WTC11 (cell line): ENCODE measurements at places on chromosomes 3 and 15. TPM values are rescaled to one million over a fixed set of nuclear protein-coding genes. Genes with fewer than 3 reads are reported as not detected.

- DNase-seq = no peak
- H3K36me3 ChIP-seq = no peaks in the 10 kb centered on the region
- no peaks in the 10 kb centered on the region for H3K27me3 ChIP-seq
- H3K4me3 ChIP-seq = no peak overlapping the region
Observed at GRCh38 chr3:105906836-105907235, 38.0 kb upstream of the CBLB start.

DNA sequence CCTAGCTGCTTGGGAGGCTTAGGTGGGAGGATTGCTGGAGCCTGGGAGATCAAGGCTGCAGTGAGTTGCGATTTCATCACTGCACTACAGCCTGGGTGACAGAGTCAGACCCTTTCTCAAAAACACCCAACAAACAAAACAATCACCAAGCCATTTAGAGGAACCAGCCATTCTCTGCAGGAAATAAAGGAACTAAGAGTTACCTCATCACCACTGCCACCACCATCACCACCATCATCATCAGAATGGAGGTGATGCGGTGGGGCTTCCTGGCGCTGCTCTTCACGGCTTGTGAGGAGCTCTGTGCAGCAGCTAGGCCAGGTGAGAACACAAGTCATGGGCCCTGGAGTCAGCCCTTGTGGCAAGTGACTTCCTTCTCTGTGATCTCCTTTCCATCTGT is 37.7 kb upstream of the KLHL25 start:
- H3K36me3 ChIP-seq = no peaks in the 10 kb centered on the region
- no peaks in the 10 kb centered on the region for H3K27me3 ChIP-seq
- H3K27ac ChIP-seq = no peak overlapping the region
- H3K4me3 ChIP-seq = no peak overlapping the region

DNA sequence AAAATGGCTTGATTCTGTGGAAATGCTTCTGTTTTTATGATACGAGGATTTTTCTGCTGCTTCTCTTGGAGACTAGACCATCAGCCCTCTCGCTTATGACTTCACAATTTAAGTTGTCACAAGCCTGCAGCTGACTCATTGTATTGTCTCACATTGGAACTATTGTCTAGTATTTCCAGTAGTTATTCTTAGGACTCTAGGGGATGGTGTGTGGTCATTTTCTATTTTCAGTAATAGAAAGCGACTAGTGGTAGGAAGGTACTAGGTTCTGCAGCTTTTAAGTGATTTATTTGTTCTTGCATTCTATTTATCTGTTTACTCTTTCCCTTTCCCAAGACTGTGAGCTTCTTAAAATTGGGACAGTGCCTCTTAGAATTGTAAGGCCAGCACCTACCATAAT is 66.3 kb upstream of the CRTC3 start:
- H3K4me1 ChIP-seq = 0 out of 2 replicates have a peak, but pooled peaks cover 4% of the 10 kb centered on the region
- H3K36me3 ChIP-seq = peaks cover 26% of the 10 kb centered on the region
- no peak overlapping the region for H3K4me3 ChIP-seq
- no peak overlapping the region for H3K27ac ChIP-seq
- no peaks in the 10 kb centered on the region for H3K27me3 ChIP-seq

DNA sequence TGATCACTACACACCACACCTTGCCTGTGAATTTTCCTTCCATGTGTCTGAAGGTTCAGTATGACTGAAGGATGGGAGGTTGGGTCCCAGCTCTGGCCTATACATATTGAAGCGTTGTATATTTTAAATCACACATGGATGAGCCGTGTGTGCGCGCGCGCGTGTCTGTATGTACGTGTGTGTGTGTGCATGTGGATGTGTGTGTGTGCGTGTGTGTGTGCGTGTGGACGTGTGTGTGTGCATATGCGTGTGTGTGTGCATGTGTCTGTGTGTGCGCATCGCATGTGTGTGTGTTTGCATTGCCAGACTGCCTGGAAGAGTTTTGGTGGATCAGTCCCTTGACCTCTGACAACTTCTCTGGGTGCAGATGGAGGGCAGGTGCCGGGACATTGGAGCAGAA is 45.7 kb downstream of the RPLP1 start:
- H3K36me3 ChIP-seq = no peaks in the 10 kb centered on the region
- DNase-seq = no peak
- no peak overlapping the region for H3K4me3 ChIP-seq
- H3K4me1 ChIP-seq = peaks cover 6% of the 10 kb centered on the region
- no peak overlapping the region for H3K27ac ChIP-seq
- no peaks in the 10 kb centered on the region for H3K27me3 ChIP-seq

- H3K27ac ChIP-seq = no peak overlapping the region
- no peak overlapping the region for H3K4me3 ChIP-seq
- no peak for DNase-seq
- H3K4me1 ChIP-seq = 0 out of 2 replicates have a peak, but pooled peaks cover 6% of the 10 kb centered on the region
- peaks cover 24% of the 10 kb centered on the region for H3K27me3 ChIP-seq
Observed at GRCh38 chr3:101281521-101282030, 38.8 kb downstream of the IMPG2 start.

GRCh38 chr15:101521069-101521468 is 31.6 kb upstream of the PCSK6 start:
- peaks cover 3% of the 10 kb centered on the region; the same call in 1 of the 2 replicates for H3K36me3 ChIP-seq
- H3K4me3 ChIP-seq = no peak overlapping the region
- H3K27ac ChIP-seq = no peak overlapping the region
- DNase-seq = no peak
- peaks cover 4% of the 10 kb centered on the region; the same call in 1 of the 2 replicates for H3K27me3 ChIP-seq
- peaks cover 2% of the 10 kb centered on the region; the same call in 1 of the 2 replicates for H3K4me1 ChIP-seq

DNA sequence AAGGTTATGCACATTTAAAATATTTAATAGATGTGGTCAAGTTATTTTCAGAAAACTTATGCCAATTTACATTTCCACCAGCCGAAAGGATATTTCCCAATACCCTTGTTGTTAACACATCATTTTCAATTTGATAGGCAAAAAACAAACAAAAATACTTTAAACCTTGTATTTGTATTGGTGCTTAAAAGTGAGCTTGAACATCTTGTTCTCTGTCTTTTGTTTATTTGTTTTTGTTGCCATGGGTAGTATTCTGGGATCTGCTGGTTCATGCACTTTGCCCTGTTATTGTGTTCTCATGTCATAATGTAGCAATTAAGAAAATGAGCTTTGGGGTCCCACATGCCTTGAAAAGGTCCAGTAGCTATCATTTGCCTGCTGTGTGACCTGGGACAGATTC is 191.4 kb downstream of the LRTM1 start:
- DNase-seq = no peak
- H3K36me3 ChIP-seq = no peaks in the 10 kb centered on the region
- H3K4me3 ChIP-seq = no peak overlapping the region
- no peaks in the 10 kb centered on the region for H3K27me3 ChIP-seq

LRTM1 gene
- not detected in 3 replicates for total RNA-seq

CYP1A1 gene
- 0.21 to 0.26 TPM (median 0.23 TPM) in 3 replicates for total RNA-seq

SSUH2 gene
- 0.44 to 0.94 TPM (median 0.57 TPM) in 3 replicates for total RNA-seq

GOLGA8M gene
- total RNA-seq = 0.39 TPM in 1 of 3 replicates, not detected in the others

ZNF385D gene
- total RNA-seq = 8.5 to 9.6 TPM (median 9.0 TPM) in 3 replicates
